ENCODE measurements at places on chromosomes 4 and X.

DNA sequence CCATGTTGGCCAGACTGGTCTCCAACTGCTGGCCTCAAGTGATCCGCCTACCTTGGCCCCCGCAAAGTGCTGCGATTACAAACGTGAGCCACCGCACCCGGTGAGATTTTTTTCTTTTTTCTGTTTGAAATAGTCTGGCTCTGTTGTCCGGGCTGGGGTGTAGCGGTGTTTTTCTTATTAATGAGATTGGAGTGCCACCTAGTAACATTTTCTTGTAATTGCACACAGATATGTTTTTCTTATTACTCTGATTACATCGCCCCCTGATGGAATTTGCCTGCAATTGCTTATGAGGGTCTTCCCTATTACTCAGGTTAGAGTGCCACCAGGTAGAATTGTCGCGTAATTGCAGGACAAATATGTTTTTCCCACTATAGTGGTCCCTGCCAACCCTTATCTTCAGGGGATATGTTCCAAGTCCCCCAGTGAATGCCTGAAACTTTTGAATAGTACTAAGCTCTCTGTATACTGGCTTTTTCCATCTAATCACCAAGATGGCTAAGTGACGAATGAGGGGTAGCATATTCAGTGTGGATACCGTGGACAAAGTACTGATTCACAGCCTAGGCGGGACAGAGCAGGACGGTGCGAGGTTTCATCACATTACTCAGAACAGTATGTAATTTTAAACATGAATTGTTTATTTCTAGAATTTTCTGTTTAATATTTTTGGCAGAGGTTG is 8.6 kb upstream of the PDHA1 start:
- DNase-seq: no peak

GRCh38 chr4:54234497-54235205 is 5.6 kb downstream of the PDGFRA start:
- DNase-seq: no peak

DNA sequence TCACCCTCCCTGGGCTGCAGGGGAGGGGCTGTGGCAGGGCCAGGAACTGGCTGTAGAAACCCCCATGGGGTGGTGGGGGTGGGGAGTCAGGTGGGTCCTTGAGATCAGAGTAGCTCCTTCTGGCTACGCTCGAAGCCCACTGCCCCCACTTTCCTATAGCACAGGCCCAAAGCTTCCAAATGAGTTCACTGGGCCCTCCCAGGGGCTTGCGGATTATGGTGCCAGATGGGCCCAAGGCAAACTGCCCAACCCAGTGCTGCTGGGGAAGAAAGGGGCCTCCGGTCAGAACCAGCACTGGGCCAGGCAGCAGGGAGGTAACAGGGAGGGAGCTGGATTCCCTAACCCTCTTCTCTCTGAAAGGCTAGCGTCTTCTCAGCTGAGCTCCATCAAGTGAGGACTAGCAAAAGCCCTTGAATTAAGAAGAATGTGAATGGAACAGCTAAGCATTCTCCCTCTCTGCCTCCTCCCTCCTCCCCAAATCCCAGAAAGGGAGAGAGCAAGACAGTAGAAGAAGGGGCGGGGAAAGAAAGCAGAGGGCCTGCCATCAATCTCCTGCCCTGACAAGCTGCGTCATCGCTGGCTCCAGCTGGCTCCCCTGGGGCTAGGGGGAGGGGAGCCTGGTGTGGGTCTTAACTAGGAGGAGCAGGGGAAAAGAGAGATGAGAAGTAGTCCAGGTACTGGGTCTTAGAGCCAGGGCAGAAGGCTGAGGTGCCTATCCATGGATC is 34.7 kb downstream of the FRMPD3 start:
- DNase-seq: no peak

GRCh38 chr4:102734116-102734515 is 26.7 kb downstream of the MANBA start:
- no peak for DNase-seq

- no peak for DNase-seq
Observed at GRCh38 chr4:45324455-45325417, 598.4 kb upstream of the GNPDA2 start.

DNA sequence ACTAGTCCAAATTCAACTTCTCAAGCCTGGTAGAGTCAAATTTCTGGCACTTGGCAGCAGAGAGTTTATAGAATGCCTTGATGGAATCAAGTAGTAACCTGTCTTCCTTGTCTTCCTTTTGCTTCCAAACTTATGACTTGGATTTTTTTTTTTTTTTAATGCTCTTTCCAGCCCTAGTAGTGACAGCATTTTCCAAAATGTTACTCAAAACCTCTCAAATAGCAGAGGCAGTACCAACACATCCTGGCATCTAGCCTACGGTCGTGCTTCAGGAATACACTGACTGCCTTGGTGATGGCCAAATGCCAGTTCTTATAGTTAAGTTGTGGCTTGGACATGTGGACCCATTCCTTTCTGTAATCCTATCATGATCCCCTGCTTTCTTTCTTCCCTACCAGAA is 46.0 kb downstream of the GALNT7 start:
- no peak for DNase-seq

DNA sequence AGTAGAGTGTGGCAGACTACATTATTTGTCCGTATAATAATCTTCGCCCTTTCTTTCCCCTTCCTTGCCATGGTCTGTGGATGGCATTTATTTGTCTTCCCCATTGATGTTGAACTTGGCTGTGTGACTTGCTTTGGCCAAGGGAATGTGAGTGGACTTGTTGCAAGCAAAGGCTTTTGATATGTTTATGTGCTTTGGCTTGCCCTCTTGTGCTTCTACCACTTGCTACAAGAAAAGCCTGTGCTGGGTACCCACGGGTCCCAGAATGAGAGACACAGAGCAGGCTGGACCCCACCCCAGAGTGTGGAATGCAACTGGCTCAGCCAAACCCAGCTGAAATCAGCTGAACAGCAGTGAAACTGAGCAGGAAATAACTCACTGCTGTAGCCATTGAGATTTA is 63.0 kb downstream of the FAM184B start:
- DNase-seq: no peak

DNA sequence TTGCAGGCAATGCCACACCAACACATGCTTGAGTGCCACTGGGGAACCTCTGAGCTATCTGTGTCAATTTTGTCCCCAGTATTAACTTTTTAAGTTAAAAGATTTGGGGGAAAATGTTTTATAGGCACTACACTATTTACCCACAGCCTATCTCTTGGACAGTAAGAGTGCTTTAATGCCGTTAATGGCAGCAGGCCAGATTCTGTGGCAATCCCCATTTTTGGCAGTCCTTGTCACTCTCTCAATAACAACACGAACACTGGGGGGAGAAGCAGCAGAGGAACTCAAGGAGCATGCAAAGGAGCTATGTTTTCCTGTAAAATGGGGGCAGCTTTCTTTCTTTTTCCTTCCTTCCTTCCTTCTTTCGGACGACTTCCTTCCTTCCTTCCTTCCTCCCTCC is 168.6 kb downstream of the NSUN7 start:
- no peak for DNase-seq

DNA sequence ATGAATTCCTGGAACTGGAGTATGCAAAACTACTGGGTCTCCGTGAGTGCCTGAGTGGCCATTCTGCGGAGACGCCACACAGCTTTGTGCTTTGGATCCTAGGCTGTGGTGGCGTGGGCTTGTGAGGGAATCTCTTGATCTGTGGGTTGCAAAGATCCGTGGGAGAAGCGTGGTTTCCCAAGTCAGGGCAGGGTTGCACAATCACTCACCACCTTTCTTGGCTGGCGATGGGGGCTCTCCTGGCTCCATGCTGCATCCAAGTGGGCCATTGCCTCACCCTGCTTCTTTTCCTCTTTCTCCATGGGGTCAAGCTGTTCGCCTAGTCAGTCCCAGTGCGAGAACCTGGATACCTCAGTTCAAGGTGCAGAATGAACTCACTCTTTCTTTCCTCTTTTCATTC is 62.5 kb downstream of the SLAIN2 start:
- DNase-seq: no peak
